ENCODE measurements at places on chromosomes 12 and 14.

DNA sequence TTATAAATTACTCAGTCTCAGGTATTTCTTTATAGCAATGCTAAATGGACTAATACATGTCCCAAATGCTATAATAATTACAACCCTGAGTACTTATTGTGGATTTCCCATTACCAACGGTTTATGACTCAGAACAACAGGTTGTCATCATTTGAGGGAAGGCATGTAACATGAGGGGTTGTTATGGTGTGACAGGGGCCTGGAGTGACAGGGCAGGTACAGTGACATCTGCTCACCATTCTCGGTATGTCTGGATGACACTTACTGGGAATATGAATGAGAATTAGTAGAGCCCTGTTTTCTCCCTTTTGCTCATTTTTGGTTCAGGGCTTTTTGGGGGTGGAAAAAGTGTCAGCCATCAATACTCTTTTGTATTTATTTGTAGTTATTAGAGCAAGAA is 36.2 kb upstream of the FERMT2 start:
- DNase-seq = no peak

DNA sequence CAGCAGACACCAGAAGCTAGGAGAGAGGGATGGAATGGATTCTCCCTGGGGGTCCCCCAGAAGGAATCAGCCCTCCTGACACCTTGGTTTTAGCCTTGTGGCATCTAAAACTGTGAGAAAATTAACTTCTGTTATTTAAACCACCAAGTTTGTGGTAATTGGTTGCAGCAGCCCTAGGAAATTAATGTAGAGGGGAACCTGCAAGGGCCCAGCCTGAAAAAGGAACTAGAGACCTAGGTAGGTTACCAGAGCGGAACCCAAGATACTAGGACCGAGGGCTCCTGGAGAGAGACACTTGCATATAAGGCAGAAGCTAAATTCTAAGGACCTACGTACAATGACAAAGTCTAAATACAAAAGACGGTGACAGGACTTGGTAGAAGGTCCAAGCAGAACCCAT is 8.1 kb upstream of the DENND5B start:
- no peak for DNase-seq

- DNase-seq = no peak
Measured at GRCh38 chr12:5948696-5949095, 3.6 kb upstream of the ANO2 start.

DNA sequence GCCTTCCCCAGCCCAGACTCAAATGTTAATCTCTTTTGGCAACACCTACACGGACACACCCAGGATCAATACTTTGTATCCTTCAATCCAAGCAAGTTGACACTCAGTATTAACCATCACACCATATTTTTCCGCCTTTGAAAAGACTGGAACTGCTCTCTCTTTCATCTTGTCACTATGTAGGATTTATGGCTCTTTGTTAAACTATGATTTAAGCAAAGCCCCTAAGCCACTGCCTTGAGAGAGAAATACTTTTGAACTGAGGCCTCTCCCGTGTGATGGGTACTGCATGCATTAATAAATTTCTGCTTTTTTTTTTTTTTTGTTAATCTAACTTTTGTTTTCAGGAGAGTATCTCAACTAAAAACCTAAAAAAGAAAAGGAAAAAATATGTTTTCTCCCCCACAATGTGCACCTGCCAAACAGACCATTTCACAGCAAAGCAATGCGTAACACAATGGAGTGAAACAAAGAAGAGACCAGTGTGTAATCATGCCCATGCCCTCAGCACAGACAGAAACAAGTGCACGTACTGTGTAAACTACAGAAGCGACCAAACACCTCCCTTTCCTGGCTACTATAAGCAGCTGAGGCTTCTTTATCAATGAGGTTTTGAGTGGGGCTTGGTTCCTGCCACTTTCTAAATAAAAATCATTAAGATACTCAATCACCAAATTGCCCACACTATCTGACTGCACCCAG is 28.3 kb upstream of the ETFBKMT start:
- DNase-seq = no peak

GRCh38 chr12:57118711-57119271 is 7.6 kb upstream of the STAT6 start:
- no peak for DNase-seq

DNA sequence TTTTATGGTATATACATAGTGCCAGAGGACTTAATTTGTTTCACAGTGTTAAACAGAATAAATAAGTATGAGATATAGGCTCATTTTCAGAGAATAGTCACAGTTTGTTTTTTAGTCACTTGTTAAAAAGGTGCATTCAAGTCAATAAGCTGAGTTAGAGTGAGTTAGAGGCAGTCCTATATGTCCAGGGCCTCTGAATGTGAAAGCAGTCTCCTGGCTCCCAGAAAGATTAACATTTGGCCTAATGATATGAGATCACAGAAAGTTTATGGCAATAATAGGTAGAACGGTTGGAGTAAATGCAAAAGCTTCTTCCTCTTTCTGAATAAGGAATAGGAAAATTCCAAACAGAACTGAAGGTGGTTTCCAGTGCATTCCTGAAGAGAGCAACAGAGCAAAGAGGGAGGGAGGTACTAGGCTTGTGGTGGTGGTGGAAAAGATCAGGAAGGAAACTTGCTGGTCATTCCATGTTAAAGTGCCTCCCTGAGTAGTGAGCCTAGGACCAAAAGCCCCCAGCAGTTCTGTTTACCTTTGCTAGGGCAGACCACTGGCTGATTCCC is 54.4 kb downstream of the SLC38A4 start:
- no peak for DNase-seq

DNA sequence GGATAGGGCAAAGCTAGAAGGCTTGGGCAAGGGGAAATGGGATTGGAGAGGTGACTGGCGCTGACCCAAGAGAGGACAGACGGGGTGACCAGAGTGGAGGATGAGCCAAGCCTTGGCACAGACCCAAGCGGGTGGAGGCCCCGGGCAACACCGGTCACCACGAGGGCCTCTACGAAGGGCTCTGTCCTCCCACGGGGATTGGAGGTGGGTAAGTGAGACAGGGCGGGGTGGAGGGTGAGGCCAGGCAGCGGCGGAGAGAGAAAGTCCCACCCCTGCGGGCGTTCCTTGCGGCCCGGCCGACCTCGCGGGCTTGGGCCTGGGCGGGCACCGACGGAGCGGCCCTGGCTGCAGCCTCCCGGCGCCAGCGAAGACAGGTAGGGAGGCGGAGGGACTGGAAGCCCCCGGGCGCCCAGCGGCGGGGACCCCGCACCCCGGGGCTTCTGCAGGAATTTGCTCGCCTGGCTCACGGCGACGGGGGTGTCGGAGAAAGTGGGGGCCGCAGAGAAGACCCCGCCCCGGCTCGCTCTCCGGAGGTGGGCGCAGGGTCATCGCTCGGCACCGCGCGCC is at the start of gene PAPLN:
Gene PAPLN, plus strand, starts transcription at position 288 of the 567 bp plus-strand sequence. CDS start 2,273 bp downstream, outside the sequence.
- DNase-seq = no peak

DNA sequence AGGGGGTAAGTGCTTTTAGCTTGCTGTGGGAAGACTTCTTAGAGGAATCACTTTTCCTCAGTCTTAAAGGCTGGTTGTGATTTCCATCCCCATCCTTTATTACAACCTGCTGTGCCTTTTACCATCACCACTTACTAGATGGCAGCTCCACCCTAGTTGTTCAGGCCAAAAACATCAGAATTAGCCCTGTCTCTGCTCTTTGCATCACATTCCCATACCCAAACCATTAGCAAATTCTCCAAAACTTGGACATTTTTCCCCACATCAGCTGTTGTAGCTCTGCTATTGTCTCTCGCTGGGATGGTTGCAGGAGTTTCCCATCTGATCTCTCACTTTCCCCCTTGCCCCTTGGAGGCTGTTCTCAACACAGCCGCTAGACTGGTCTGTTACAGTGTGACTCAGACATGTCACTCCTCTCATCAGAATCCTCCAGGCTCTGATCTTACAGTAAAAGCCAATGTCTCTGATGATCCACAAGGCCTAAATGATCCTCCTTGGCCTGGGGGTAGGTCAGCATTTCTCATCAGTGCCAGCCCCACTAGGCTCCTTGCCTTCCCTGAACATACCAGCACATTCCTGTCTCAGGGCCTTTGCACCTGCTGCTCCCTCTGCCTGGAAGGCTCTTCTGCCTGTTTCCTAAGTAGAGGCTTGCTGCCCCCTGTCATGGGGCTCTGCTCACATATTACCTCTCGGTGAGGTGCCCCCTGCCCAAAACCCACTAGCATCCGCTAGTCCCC is 102.5 kb downstream of the BEGAIN start:
- no peak for DNase-seq

GRCh38 chr12:123034865-123035264 is 54.4 kb downstream of the ARL6IP4 start:
- DNase-seq = no peak
